Myocyte (in vitro differentiated cells): ENCODE measurements at places on chromosomes 2 and 18.

- no peak for DNase-seq
Measured at GRCh38 chr2:30717081-30717650, 90.1 kb downstream of the CAPN13 start.

GRCh38 chr2:191571163-191571769, 106.7 kb upstream of the NABP1 start:
- peak; percentile 77 for DNase-seq

DNA sequence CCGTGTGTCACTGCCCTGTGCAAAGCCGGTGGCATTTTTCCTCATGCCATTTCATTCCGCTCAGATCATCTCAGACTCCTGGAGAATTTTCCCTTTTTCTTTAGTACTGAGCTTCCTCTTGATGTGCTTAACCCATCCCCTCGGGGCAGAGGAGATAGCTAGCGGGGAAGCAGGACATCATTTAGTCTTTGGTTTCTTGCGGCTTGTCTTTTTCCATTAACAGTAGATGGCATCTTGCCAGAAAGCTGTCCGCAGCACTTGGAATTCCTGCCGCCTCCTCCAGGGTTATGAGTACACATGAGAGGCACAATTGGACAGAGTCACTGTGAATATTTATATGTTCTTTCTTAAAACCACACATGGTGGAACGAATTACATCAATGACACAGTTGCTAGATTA, 226.6 kb downstream of the ALPK2 start:
- peak; percentile 76 for DNase-seq

- no peak for DNase-seq
Measured at GRCh38 chr2:86831537-86831936, 30.1 kb downstream of the CD8B start.
